NCI-H2227 treated with DMSO at 0.1 percent for 48 hours (cell line): ENCODE measurements at places on chromosomes 2 and 18.

DNA sequence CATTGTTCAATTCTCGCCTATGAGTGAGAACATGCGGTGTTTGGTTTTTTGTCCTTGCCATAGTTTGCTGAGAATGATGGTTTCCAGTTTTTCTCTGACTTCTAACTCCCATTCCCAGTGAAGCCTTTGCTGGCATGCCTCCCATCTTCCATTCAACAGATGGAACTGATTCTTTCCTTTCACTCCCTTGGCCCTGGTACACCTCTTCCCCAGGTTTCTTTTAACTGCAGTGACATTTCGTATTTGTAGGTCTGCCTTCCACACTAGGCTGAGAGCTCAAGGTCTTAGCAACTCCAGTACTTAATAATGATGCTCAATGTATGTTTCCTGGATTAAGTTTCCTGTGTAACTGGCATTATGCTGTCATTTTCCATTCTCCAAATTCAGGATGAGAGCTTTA is 48.5 kb downstream of the GAREM1 start:
- DNase-seq: no peak

DNA sequence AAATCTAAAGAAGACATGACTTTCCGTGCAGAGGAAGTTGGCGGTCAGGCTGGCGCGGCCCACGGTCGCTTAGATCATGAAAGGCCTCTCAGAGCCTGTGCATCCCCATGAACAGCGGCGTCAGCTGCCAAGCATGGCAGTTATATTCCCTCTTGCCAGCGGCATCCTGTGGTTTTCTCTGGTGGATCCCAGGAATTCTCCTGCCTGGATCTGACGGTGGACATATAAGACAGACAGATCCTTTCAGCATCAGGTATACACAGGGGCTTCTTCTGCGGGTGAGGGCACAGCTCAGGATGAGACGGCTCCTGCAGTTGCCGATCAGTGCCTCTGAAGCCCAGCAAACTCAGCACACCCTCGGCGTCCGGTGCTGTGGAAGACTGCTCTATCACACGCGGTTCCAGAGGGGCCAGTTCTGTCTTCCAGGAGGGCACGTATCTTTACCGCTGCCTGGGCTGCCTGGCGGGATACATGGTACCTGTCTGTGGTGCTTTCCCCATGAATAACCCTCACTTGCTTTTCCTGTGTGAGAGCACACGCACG is 157.8 kb downstream of the LDLRAD4 start:
- DNase-seq: no peak

DNA sequence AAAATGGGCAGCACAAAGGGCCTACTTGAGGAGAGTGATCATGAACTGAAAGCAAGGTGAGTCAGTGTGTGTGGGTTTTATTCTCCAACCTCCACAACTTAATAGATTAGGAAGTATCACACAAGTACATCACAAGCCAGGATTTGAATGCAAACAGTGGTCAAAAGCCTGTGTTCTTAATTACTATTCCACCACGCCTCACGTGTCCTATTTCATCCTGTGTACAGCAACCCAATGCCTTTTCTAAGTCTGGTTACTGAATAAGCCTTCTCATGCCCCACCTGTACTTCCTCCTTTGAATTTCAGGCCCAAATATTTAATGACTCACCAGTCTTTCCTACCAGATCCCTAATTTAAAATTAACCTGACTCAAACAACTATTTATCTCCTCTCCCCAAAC is 755.7 kb upstream of the SLC8A1 start:
- no peak for DNase-seq

DNA sequence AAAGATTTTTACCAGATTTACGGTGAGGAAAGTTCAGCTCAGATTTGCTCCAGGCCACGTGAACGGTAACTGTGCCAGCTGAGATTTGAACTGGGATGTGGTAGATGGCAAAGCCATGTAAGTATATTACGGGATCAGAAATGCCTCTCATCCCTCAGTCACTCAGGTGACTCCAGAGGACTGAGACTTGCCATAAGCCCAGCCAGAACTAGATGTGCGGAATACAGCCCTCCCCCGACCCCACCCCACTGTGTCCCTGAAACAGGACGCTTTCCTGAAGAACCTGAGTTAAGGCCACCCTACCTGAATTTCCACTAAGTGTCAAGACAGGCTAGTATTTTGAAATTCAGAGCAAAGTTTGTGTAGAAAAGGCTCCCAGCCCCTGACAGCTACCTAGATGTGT is 1.3 kb upstream of the FHL2 start:
- no peak for DNase-seq
